Bronchial epithelial cell (primary cell): ENCODE measurements at places on chromosomes 7 and 10. TPM values are rescaled to one million over a fixed set of nuclear protein-coding genes. Genes with fewer than 3 reads are reported as not detected.

DNA sequence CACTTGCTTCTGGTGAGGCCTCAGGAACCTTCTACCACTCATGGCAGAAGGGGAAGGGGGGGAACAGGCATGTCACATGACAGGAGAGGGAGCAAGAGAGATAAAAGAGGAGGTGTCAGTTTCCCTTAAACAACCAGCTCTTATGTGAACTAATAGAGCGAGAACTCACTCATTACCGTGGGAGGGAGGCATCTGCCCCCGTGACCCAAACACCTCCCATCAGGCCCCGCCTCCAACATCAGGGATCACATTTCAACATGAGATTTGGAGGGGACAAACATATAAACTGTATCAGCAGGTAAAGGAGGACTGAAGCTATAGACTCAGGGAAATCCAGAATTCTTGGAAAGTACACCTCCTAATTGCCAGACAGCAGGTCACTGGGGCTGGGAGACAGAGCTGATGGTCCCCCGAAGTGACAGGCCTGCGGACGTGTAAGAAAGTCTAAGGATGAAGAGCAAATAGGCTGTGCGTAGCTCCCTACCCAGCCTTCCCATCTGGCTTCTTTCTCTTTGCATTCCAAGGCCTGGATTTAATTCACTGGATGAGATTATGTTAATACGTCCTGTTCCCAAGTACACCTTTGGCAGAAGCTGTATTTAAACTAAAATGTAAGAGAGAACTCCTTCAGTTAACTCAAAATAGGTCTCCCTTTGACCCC lies 186.7 kb upstream of the LYZL2 start:
- no peak for DNase-seq

GRCh38 chr7:22782616-22783232 lies 39.9 kb downstream of the TOMM7 start:
- DNase-seq: peak; percentile 54

DNA sequence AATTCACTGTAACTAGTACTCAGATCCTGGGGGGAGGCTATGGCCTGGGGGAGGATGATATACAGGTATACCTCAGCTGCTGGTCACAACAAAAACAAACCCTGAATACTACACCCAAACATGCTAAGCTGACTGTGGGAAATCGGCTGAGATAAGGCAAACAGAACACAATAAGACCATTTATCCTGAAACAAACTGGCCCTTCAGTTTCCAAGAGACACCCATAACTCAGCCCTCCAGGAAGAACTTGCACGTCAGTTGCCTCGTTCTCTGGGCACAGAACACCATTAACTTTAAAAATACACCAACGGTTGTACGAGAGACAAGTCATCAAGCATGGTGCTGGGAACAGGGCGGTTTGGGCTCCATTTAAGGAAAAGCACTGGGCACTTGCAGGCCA lies 24.1 kb upstream of the KCNMA1 start:
- no peak for DNase-seq

DNA sequence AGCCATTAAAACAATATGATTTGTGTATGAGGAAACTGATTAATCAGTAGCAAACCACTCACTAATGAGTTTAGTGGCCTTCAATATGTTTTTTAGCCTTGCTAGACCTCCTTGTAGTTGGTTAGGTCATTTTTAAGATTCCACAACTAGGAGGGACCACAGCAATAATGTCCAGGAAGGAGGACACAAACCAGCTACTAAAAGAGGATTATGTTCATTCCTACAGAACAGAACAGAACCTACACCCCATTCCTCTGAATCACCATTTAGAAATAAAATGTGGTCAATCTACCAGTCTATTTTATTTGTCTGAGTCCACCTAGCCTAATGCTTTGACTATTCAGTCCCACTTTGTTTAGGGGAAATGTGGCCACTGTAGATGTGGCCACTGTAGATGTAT lies 226.3 kb downstream of the GLI3 start:
- no peak for DNase-seq

DNA sequence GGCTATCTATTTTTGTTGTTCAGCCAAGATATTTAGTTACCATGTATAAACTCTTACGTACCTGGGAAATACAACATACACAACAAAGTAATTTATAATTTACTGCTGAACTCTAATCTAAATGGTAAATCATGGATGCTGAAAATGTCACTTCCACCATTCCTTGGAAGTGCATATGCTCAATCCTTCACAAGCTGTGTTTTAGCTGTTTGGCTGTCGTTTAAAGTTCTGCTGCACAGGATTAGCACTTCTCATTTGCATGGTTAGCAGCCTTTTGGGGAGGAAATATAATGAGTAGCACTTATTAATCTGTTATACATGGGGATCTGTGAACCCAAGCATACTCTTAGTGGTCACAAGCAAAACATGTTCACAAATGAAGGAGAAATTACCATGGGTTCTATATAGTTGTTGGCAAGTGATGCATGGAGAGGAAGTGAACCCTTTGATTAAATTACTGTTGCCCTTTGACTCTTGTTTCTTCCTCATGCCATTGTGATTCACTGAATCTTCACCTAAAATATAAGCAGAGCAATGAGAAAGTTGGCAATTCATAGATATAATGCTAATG lies 18.5 kb downstream of the PIK3CG start:
- DNase-seq: no peak

- peak; percentile 18 for DNase-seq
Measured at GRCh38 chr10:112230325-112230988, 46.9 kb upstream of the GPAM start.

DNA sequence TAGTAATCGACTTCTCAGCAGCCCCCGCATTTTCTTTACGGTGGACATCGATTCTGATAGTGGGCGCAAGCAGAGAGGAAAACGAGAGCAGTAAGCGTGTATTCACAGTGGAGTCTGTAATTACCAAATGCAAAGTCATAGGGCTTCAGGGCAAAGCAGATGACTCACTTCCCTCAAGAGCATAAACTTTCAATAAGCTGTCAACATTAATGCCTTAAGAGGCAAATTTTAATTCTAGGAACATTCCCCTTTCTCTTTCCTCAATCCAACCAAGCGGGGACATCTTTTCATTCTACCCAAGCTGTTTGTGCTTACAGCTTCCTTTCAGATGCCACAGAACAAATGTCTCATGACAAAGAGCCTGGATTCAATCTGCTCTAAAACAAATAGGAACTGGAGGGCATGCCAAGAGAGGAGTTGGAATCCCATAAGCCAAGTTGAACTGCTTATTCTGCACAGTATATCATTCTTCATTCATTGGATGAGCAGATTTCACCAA lies 48.6 kb downstream of the MALSU1 start:
- DNase-seq: peak; percentile 94

DNA sequence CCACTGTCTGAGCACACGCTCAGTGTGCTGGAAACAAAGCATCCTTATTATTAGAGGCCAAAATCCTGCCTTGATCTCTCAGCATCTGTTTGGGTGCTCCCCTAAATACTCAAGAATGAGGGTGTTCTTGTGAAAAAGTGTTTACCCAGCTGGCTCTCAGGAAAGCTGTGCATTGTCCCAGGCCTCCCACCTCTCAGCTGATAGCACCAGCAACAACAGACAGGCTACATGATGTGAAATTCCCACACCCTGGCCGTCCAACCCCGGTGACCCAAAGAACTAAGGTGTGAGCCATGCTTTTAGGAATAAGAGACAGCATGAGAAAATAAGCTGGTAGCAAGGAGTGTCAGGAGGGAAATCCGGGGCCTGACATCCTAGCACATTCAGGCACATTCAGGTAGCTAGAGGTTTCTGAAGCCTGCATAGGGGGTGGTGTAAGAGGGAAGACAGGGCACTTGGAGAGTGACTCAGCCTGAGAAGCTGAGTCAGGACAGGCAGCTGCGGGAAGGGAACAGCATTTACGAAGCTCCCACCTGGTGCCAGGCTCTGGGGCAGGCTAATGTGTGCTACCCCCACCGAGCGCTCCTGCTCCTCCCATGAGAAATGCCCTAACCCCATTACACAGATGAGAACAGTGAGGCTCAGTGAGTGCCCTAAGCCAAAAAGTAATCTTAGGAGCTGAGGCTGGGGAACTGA lies 205.6 kb downstream of the GRID1 start:
- peak; percentile 36 for DNase-seq

DNA sequence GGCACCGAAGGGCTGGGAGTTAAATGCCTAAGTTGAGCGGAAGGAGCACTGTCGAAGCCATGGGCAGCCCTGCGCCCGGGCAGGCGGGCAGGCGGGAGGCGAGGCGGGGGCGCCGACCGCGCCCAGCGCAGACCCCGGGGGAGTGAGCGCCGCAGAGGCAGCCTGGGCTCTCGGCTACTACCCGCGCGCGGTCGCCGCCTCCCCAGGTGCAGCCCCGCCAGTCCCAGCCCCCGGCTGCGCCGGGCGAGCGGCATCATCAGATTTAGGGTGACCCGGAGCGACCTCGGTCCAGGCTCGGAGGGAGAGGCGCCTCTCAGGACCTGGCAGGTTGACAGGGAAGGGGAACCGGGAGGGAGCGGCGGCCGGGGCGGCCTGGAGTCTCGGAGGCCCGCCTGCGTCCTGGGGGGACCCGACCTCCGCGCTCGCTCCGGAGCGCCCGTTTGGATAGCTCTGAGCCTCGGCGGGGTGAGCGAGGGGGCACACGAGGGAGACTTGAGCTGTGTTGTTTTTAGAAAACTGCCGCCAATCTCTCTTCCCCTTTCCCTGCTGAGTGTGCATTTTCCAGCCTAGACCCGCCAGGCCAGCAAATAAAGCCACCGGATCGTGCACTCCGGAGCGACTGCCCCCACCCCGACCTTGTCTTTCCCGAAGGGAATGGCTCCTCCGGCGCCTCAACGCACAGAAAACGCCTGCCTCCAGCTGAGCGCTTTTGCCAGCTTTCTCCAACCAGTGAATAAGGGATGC lies 2.3 kb upstream of the NRP1 start:
- no peak for DNase-seq

- DNase-seq: no peak
Measured at GRCh38 chr7:21361413-21362125, 66.3 kb upstream of the SP4 start.

Gene HACD1
- total RNA-seq: 22.1 and 24.6 TPM in 2 replicates

Gene HMX2
- total RNA-seq: not detected in 2 replicates

GRCh38 chr7:24609059-24609458 lies 35.8 kb downstream of the PALS2 start:
- peak; percentile 57 for DNase-seq

GRCh38 chr10:128960517-128960916 lies 506.5 kb upstream of the MGMT start:
- DNase-seq: no peak

- peak; percentile 20 for DNase-seq
Measured at GRCh38 chr7:67696878-67697277, 700.2 kb downstream of the TYW1 start.

Gene GNAT3
- total RNA-seq: not detected in 2 replicates
